ENCODE measurements at places on chromosomes 1 and 21.
A peak's percentile ranks its signal among the peaks of the same experiment; 100 is the strongest.

GRCh38 chr1:197367627-197368026, 99.6 kb downstream of the CRB1 start:
- DNase-seq = peak; percentile 24

- no peak for DNase-seq
These were observed 69.4 kb downstream of the ALG14 start for GRCh38 chr1:95003433-95003738.

GRCh38 chr1:31980835-31981455, 32.7 kb upstream of the KHDRBS1 start:
- no peak for DNase-seq

DNA sequence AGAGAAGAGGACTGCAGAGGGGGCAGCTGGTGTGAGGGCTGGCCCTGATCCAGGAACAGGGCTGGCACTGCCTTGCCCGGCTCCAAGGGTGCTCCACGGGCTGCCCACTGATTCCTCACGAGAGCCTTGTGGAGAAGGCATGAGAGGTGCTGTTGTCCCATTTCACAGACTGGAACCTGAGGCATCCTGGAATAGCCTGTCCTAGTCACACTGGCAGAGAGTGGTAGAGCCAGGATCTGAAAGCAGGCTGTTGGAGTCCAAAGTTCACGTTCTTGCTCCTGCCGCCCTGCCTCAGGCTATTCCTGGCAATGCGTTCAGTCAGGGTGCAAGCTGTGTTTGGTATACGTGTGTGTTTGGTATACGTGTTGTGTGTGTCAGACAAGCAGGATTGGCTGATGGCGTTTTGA, 1.8 kb downstream of the RER1 start:
- DNase-seq = no peak

- DNase-seq = no peak
These were observed 232.6 kb downstream of the TRABD2B start for GRCh38 chr1:47764461-47765046.

Measured in right renal pelvis (tissue), 4 donors.